NCI-H1436 treated with DMSO at 0.1 percent for 48 hours (cell line): ENCODE measurements at places on chromosomes 1 and 21.

DNA sequence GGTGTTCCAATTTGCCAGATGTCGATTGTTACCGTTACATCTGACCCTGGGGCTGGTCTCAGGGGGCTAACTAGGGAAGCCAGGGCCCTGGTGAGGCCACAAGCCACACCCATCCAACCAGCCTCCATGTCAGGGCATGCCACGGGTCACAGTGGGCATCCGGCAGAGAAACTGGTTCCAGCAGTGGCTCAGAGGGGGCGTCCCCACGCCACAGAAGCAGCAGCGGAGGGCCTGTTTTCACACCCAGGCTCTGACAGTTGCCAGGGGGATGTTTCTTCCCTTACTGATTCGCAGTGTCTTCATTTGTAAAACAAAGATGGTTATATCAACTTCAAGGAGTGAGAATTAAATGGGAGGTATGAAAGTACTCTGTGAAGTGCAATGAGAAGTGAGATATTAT is 75.0 kb upstream of the COX20 start:
- no peak for DNase-seq

- DNase-seq, result no peak
Observed at GRCh38 chr1:221337106-221337505, 404.8 kb downstream of the DUSP10 start.

DNA sequence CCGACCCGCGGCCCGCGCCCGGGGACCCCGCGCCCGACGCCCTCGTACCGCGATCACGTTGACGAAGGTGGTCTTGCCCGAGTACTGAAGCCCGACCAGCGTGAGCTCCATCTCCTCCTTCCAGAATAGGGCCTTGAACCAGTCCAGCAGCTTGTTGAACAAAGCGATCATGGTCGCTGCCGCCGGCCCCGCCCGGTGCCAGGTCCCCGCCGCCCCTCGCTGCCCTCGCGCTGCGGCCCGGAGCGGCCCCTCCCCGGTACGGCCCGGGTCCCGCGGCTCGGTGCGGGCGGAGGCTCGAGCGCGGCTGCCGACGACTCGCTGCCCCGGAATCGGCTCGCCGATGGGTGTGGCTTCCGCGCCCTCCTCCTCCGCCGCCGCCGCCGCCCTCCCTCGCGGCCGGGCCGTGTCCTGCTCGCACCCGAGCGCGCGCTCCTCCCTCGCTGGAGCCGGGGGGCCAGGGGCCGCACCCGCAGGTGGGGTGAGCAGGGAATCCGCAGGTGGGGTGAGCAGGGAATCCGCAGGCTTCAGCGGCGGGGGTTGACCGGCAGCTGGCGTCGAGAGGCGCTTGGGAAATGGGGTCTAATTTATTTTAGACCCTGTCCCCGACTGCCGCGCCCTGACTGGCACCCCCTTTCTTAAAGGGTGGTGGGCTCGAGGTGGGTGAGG is at the start of gene ARL8A:
Gene ARL8A, minus strand, starts transcription at position 336 of the 666 bp plus-strand sequence. Its CDS starts 165 bp downstream, at position 171.
- no peak for DNase-seq

DNA sequence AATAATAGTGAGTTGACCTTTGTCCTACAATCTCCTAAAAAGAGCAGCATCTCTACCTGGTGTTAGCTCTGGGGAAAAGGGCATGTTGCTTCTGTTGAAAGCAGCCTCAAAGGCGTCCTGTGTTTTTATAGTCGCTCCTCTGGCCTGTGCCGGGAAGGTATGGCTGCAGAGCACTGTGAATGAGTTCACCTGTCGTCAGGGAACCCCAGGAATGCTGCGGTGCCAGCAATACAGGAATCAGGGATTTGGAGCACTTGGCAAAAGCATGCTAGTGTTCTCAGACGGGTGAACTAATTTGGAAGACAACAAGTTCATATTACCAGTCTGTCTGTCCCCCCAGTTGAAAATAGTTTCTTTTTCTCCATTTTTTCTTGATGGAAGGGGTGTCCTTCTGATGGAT is 60.3 kb upstream of the PGD start:
- no peak for DNase-seq

DNA sequence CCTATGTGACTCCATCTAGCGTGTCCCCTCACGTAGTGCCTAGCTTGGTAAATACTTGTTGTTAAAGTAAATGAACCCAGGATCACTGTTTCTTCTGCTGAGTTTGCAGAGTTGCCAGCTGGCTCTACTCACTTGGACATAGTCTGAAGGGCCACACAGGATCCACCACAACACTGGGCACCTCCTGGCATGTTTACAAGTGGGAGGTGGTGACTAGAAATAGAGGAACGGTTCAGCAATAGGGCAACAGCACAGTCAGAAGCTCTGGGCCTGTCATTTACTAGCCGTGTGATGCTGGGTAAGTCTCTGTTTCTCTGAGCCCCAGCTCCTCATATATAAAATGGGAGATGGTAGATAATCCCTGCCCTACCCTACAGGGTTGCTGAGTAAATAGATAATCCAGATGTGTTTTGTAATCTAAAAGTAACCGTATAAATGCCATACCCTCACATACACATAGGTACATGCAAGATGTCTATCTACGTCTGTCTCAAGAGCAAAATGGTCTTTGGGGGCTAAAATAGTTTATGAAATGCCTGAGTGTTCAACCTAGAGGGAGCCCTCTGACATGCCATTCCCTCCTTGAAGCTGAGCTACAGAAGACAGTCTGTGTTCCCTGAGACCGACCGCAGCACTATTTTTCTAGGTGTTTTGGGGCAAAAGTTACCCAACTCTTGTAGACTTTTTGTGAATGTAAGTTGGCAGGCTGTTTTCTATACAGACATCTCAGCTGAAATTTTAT is 20.5 kb downstream of the RNF220 start:
- DNase-seq, result no peak
